ENCODE measurements at places on chromosomes 16 and 17. TPM values are rescaled to one million over a fixed set of nuclear protein-coding genes. Genes with fewer than 3 reads are reported as not detected.

The PMP22 gene
- total RNA-seq = 18.5 TPM

The FAHD1 gene
- total RNA-seq = 27.6 TPM

The EVPL gene
- not detected for total RNA-seq

GRCh38 chr17:1376061-1376460 lies 24.0 kb downstream of the YWHAE start:
- no peak for DNase-seq

The C17orf100 gene
- 0.29 TPM for total RNA-seq

DNA sequence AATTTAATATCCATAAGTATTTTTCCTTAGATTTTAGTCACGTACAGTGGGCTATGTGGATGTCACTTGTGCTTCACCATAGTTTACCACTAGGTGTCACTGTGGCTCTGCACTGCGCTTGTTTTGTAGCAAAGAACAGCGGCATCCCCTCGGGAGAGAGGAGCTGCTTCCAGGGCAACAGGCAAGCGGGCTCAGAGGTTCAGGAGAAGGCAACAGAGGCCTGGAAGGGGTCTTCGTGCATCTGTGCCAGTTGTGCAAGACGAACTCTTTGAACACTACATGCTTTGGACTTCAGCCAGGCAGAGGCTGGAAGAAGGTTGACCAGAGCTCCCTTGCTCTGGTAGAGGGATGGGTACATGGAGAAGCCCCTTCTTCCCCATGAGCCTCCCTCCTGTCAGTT lies 20.6 kb downstream of the CYB561 start:
- DNase-seq = peak; percentile 82

- DNase-seq = no peak
Observed at GRCh38 chr17:10127819-10128425, 70.5 kb downstream of the GAS7 start.

- peak; percentile 73 for DNase-seq
Observed at GRCh38 chr17:43406676-43407645, 8.2 kb downstream of the ARL4D start.

DNA sequence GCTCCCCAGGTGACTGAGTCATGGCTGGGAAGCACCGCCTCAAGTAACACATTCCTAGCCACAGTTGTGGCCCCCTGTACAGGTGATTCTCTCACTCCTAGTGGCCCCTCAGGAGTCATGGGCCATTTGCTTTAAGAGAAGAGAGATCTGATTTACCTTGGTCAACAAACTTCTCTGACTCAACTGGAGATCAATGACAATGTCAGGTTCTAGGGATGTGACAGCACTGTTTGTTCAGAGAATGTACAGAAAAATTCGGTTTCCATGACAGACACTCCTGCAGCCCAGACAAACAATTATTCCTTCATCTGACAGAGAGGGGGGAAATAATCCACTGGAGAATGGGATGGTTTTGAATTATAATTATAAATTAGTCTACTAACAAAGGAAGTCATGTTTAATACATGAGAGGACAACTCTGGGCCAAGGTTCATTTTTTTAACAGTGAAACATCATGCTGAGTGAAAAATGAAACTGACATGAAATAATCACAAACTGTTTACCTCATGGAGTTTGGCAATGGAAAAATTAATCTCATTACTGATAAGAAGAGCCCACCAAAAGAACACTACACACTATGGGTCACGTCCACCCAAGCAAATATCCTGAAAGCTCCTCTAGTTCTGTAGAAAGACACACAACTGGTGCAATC lies 9.7 kb downstream of the ERN1 start:
- no peak for DNase-seq

- no peak for DNase-seq
Observed at GRCh38 chr17:29096094-29096493, 53.2 kb downstream of the PIPOX start.

The CYLD gene
- 20.2 TPM for total RNA-seq

GRCh38 chr17:16944334-16945135 lies 27.4 kb downstream of the TNFRSF13B start:
- DNase-seq = no peak

The INCA1 gene
- 0.23 TPM for total RNA-seq

DNA sequence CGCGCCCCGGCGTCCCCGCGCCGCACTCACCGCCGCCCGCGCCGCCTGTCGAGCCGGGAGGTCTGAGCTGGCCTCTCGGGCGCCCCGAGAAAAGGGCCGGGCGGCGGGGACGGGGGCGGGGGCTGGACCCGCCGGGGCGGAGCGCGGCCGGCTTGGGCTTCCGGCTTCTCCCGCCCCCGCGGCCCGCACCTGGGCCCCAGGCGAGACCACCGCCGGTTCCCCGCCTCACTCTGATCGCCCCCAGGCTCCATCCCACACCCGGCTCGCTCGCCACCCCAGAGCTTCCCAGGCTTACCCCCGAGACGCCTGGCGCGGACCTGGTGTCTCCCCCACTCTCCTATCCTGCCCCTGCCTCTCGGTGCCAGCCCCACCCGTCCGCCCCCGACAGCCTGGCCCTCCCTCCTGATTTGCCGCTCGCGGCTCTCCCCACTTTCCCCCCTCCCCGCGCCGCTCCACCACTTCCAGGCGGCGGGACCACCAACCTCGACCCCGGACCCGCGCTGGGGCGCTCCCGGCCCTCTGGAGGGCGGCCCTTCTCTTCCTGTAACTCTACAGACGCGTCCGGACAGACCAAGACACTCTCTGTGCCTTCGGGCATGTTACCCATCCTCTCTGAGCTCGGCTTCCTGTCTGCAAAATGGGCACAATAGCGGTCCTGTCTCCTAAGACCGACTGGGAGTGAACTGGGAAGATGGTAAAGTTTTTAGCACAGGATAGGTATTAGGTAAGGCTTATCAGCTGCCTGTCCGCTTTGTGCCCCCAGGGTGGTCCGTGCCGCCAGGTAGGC lies at the start of gene LITAF:
Gene LITAF (minus strand): TSS at position 64 of the 787 bp plus-strand sequence. CDS start 30,189 bp downstream, outside the sequence.
- DNase-seq = no peak

GRCh38 chr17:2094891-2095535 lies 40.1 kb downstream of the HIC1 start:
- DNase-seq = no peak

The PPL gene
- 0.10 TPM for total RNA-seq

DNA sequence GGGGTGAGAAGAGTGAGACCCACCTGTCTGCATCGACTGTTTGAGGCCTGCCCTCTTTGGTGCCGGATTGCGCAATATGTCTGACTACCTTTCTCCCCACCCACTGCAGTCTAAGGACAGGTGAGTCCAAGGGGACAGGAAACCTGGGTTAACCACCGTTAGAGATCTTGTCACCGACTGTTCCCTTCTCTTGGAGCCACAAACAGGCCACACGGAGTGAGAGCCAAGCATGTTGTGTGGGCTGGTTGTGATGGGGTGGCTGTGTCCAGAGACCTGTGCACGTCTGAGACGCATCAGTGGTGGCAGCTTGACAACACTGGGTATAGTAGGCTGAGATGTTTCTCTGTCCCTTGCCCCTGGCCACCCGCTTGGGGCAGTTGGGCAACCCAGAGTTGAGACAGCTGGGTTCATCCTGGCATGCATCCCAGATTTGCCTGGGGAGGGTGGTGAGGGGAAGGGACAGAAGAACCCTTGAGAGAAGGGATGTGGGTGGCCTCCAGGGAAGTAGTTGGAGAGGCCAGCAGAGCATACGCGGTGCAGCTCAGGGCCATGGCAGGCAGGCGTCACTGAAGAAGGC lies 21.4 kb downstream of the MPRIP start:
- DNase-seq = peak; percentile 70

Measured in H4 (cell line).